ENCODE measurements at places on chromosomes 7 and 10. TPM values are rescaled to one million over a fixed set of nuclear protein-coding genes. Genes with fewer than 3 reads are reported as not detected.

Gene NUTM2E
- total RNA-seq: not detected

Gene PIK3CG
- total RNA-seq: 64.2 TPM

Gene LBX1
- not detected for total RNA-seq

Gene SPACDR
- 4.2 TPM for total RNA-seq

Gene MBL2
- not detected for total RNA-seq

Gene CHAT
- not detected for total RNA-seq

Gene PSPH
- total RNA-seq: 28.8 TPM

Gene SEMA3D
- not detected for total RNA-seq

Gene CCDC3
- total RNA-seq: 0.45 TPM

Gene TAF6
- total RNA-seq: 69.1 TPM

Gene DOCK4
- total RNA-seq: 1.8 TPM

Gene AS3MT
- total RNA-seq: 0.43 TPM

DNA sequence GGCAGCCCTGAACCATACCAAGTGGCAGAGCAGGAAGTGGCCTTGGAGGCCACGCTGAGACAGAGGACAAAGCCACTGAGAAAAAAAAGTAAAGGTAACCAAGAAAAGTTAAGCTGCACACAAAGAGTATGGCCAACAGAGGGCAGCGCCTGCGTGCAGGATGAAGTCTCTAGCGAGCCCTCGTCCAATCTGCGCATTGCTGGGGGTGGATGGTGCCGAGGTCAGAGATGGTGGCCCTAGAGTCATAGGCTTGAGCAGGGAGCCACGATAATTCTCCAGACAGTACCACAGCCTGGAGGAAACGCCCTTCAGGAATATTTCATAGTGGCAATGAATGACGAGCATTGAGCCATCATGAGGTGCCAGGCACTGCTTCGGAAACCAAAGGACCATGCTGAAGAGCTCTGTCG, 9.7 kb downstream of the ATP6V0E2 start:
- peak; percentile 46 for DNase-seq

GRCh38 chr10:11454160-11454559, 157.3 kb downstream of the USP6NL start:
- no peak for DNase-seq

GRCh38 chr7:127678947-127679346, 27.0 kb downstream of the SND1 start:
- DNase-seq: no peak

DNA sequence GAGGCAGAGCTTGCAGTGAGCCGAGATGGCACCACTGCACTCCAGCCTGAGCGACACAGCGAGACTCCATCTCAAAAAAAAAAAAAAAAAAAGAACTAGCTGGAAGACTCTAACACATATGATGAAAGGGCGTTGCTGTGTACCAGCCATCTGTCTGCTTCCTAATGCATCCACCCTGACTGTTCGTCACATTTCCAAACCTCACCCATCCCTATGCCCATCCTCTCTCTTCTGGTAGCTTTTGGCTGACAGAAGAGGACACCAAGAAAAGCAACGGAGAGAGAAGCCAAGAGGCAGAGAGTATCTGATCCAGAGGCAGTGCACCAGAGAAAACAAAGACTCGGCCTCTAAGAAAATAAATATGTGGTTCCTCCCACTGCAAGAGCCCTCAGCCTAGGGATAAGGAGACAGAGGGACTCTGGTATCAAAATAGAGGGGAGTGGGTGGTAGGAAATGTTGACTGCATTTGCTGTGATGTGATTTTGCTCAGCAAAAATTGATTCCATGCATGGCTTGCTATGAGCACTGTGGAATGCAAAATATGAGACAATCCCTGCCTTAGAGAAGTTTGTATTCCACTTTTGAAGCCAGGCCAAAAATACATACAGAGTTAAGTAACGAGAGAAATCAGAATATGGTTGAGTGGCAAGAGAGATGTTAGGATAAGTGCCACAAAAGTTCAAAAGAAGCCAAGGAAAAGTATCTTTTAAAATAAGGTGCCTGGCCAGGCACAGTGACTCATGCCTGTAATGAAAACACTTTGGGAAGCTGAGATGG, 100.8 kb upstream of the STK17A start:
- no peak for DNase-seq

GRCh38 chr7:9680713-9681112, 1247.3 kb downstream of the NXPH1 start:
- DNase-seq: no peak

- DNase-seq: no peak
Observed at GRCh38 chr10:77442699-77443189, 194.9 kb downstream of the KCNMA1 start.

DNA sequence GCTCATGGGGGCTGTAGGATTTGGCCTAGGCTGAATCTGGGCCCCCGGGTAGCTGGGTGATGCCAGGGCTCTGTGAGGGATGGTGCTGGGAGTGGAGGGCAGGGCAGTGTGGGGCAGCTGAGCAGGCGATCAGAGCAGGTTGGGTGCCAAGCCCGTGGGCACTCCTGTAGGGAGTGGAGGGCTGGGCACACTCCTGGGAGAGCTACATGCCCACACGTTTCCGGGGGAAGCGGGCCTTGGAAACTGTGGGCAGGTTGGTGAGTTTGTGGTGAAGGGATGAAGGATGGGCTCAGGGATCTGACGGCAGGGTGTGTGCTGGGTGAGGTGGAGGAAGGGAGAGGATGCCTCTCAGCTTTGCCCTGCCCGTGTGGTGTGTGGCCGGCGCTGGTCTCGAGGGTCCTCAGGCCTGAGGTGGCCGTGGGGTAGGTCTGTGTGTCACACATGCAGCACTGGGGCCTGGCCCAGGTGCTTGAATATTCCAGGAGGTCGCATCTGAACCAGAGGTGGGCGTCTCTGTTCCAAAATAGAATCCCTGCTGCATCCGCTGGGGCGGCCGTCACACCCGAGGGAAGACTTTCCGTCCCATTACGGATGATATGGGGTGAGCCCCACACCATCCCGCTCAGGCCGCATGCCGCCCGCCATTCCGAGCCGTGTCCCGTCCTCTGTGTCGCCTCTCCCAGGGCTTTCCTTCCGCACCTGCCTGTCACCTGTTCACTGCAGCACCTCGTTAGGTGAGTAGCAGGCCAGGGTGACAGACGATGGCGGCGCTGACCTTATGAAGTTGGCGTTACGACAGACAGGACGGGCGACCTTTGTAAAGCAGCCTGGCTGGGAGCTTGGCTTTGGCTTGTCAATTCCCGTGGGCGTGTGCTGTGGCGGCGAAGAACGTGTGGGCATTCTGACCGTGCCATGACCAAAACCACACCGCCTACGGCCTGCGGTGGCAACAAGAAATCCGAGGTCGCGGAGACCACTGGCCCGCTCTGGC, 143.6 kb downstream of the ACTR3B start:
- DNase-seq: no peak

- no peak for DNase-seq
Observed at GRCh38 chr10:130757821-130758489, 553.6 kb downstream of the TCERG1L start.

- peak; percentile 80 for DNase-seq
Observed at GRCh38 chr10:45580371-45581215, 92.0 kb downstream of the ZFAND4 start.

GRCh38 chr10:86372784-86373239, 6.2 kb upstream of the GRID1 start:
- no peak for DNase-seq

GRCh38 chr7:374706-375311, 84.8 kb downstream of the FOXL3 start:
- DNase-seq: no peak

- DNase-seq: no peak
Observed at GRCh38 chr10:45561952-45562351, 110.6 kb downstream of the ZFAND4 start.

DNA sequence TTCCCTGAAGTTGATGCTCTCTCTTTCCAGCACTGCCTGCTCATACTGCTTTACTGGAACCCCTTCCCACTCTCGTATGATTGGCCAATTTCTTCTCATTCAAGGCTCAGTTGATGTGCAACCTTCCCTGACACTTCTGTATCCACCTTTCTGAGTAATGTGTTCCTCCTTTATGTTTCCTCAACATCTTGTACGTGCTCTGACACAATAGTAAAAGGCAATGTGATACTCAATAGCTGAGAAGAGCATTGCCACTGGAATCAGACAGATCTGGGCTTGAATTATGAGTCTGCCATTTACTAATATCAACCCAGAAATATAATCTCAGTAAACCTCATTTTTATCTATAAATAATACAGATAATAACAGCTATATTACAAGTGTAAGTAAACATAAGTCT, 34.7 kb downstream of the ARL4A start:
- no peak for DNase-seq

DNA sequence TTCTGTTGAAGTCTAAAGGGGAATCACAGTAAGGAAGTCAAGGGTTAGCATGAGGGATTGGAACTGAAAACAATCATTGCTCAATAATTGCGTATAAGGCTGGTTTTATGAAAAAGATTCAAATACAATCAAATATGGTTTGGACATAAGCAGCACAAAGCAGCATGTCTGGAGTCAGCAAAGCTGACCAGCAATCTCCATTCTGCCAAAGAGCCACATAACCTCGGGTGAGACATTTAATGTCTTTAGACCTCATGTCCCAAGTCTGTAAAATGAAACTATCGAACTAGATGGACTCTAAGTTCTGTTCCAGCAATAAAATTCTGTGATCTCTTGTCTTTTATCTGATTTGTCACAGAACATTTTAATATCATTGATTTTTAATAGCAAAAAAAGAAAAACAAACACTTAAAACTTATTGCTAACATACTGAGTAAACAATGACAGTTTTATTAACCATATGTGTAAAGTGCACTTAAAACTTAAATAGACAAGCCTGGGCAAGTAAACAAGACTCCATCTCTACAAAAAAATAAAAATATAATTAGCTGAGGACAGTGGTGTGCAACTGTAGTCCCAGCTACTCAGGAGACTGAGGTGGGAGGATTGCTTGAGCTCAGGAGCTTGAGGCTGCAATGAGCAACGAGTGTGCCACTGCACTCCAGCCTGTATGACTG, 217.0 kb downstream of the MAGI2 start:
- DNase-seq: no peak

- no peak for DNase-seq
Observed at GRCh38 chr7:156232931-156233705, 407.5 kb upstream of the RNF32 start.

DNA sequence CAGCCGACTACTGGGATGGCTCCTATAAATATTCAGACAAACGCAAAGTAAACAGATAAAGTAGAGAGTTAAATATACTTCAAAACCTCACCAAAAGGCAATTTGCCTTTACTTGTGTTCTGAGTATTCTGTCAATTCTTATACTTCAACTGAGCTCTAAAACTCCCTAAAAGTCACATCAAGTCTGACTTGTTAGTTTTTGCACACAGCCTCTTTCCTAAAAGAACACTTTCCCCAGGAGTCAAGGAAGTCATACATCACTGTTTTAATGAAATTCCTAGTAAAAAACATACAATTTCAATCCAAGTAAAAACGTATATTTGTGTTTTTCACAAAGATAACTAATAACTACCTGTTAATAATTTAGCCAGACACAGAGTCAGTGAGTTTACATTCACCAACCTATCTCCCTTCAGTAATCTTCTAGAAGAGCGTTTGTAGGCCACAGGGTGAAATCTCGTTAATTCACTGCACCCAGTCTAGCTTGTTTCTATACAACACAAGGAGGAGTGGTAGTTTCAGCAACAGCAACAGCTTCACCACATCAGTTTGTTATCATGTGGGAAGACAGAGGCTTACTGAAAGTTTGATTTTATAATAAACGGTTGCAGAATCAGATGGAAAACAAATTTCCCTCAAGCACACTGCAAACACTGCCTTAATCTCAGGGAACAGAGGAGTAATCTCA, 2.7 kb downstream of the COBL start:
- no peak for DNase-seq

GRCh38 chr10:96910488-96911395, 78.6 kb downstream of the LCOR start:
- DNase-seq: no peak

DNA sequence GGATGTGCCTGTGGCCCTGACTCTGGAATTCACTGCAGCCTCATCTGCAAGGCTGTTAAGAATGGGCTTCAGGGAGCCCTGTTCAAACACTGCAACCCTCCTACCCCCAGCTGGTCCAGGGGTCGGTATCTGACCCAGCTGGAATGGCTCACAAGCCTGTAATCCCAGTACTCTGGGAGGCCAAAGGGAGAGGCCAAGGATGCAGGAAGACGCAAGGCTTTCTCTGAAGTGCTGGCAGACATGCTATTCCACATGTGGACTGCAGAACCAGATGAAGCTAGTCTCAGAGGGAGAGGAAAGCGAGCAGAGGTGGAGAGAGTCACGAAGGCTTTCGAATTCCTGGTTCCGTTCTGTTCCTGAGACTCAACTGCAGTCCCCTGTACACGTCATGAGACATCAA, 45.0 kb downstream of the ESYT2 start:
- DNase-seq: no peak

GRCh38 chr7:91082852-91083495, 181.3 kb upstream of the FZD1 start:
- no peak for DNase-seq

DNA sequence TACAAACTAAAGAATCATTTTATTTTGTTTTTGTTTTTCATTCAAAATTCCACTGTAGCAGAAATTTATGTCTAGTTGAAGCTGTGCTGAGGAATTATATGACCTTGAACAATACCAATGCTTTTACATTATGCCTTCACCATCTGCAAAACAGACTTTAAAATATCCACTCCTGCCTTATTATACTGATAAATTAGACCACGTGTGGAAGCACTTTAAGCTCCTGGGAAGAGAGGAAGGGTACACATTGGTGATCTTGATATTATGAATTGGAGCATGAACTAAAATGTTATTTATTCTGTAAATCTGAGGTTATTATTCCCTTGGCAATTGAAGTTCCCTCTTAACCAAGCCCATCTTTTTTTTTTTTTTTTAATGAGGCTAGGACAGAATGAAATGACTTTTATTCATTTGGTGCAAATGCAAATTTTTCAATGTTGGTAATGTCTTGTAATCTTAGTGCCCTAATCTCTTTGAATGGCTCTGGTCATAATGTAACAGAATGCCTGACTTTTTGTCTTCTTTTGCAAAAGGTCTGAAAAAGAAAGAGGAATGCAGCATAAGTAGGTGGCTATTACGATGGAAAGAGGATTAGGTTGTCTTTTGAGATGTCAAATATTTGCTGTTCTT, 139.9 kb upstream of the COBL start:
- DNase-seq: no peak

GRCh38 chr7:155996718-155997280, 184.5 kb upstream of the SHH start:
- no peak for DNase-seq

DNA sequence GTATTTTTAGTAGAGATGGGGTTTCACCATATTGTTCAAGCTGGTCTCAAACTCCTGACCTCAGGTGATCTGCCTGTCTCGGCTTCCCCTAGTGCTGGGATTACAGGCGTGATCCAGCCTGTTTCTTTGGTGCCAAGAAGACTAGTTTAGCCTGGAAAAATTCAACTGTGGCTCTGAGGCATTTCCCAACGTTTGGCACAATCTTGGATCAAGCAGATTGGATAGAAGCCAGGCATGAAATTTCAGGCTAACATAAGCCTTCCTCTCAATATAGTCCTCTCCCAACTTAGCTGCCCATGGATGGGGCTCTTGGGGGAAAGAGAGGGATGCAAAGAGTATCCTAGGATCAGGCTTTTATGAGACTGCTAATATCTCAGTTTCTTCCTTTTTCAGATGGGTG, 53.8 kb downstream of the APBB1IP start:
- DNase-seq: no peak
